ENCODE measurements at places on chromosomes 16 and 17. TPM values are rescaled to one million over a fixed set of nuclear protein-coding genes. Genes with fewer than 3 reads are reported as not detected.

DNA sequence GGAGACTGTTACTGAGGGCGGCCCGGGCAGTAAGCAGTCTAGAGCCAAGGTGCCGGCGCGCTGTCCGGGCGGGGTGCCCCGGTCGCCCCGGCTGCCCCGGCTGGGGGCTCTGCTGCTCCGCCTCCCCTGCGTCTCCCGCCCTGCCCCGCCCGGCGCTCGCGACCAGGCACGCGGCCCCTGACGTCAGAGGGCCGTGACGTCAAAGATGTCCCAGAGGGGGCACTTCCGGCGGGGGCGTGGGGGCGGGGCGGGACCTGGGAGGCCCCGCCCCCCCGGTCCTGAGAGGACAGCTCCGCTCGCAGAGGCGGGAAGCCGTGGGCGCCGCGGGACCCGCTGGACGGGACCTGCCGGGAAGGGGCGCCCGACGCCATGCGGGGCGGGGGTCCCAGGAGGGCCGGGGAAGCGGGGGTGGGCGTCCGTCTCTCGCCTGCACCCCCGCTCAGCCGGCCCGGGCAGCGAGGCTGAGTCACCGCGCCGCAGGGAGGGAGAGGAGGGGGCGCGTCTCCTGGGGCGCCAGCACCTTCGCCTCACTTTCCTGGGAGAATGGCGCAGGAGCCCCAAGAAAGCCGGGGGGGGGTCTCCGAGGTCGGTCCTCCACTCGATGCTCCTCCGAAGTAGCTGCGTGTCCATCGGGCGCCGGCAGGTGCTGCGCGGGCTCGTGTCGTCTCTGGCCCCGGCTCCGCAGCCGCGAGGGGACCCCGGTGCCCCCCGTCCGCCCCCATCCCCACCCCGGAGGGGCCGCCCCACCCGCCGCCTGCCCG, 4.4 kb upstream of the HIC1 start:
- DNase-seq: peak; percentile 80

ZKSCAN2 gene
- 0.86 TPM for polyA plus RNA-seq

GRCh38 chr17:4199818-4200402, 56.9 kb downstream of the CYB5D2 start:
- peak; percentile 22 for DNase-seq

DNA sequence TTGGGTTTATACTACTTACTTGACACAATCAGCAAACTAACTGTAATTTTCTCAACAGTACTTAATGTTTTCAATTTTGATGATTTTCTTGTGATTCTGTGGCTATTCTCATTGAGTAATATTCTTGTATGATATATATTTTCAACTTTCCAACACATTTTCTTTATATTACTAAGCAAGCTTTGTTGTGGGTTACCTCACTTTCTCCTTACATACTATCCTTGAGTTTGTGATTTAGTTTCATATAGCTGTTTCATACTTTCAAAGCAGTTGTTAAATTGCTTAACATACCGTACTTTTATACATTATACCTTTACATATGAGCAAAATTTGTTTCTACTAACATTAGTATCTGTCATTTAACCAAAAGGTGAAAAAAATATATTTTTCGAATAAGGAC, 197.1 kb downstream of the BCAS3 start:
- DNase-seq: no peak

- no peak for DNase-seq
These were observed 452.4 kb upstream of the RBFOX1 start for GRCh38 chr16:6880263-6880662.

SPATA22 gene
- polyA plus RNA-seq: not detected

- no peak for DNase-seq
These were observed 8.8 kb downstream of the CD2BP2 start for GRCh38 chr16:30346286-30346685.

UBB gene
- 3,832 TPM for polyA plus RNA-seq

OR4D1 gene
- 2.3 TPM for polyA plus RNA-seq

GRCh38 chr16:2250652-2251295, 613 bp downstream of the ECI1 start:
- no peak for DNase-seq

- no peak for DNase-seq
These were observed 3.2 kb upstream of the HAP1 start for GRCh38 chr17:41737680-41738023.

- no peak for DNase-seq
These were observed 61.2 kb downstream of the CLEC16A start for GRCh38 chr16:11005611-11005975.

DNA sequence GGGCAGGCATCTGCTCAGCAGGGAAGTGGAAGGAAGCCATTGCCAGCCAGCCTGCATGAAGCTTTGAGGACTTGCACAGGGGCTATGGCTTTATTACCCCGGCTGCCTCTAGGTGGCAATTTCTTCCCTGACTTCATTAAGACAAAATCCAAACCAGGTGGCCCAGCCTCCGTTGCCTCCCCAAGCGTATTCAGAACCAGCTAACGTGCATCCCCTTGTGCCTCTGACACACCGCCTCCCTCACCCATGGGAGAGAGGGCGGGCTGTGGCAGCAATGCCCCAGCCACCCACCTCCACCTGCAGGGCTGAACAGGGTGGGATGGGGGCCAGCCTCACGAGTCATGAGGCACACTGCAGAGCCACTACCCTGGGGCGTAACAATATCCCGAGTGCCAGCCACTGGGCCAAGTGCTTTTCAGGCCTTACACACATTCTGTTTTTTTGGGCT, 6.8 kb downstream of the KIFC3 start:
- peak; percentile 48 for DNase-seq

- DNase-seq: no peak
These were observed 481 bp downstream of the LYRM1 start for GRCh38 chr16:20901068-20901435.

DNA sequence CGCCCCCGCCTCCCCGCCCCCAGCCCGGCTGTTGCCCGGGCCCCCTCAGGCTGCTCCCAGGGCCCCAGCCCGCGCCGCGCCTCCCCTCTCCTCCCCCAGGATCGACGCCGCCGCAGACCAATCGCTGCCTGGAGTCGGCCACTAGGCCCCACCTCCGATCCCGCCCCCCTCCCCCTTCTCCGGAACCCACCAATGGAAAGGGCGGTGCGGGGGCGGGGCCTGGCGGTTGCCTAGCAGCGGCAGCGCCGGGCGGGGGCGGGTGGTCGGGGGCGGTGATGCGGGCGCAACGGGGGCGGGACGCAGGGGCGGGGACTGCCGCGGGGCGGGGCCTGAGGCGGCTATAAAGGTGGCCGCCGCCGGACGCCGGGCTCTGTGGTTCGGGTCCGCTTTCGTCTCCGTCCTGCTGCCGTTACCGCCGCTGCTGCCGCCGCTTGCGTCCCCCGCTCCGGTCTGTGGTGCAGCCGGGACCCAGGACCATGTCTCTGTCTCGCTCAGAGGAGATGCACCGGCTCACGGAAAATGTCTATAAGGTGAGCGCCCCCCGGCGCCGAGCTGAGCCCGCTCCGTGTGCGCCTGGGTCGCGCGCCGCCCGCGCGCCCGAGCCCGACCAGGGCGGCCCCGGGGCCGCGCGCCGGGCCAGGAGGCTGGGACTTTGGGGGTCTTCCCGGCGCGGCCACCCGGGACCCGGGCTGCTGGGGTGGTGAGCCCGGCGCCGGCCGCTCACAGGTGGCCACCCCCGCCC, at the start of gene BAIAP2:
BAIAP2 (plus strand) TSS at position 373 of the 742 bp plus-strand sequence; CDS start at position 477, 104 bp downstream.
- DNase-seq: peak; percentile 90

GRCh38 chr17:62737513-62737912, 70.6 kb downstream of the MARCHF10 start:
- no peak for DNase-seq

B3GNT9 gene
- polyA plus RNA-seq: 0.18 TPM

DNA sequence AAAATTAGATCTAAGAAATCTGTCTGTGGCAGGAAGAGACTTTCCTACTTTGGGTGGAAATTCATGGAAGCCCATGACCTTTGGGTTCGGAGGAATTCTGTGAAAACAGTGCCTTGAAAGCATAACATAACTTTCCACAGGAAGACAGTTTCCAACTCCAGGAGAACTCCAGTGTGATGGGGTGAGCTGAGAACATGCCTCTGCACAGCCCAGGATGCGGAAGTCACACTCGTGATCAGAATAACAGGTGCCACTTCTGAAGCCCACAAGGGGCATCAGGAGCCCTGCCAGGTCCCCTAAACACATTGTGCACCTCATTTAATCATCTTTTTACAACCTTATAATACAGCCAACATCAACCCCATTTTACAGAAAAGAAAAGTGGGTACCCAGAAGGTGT, 9.7 kb downstream of the TVP23A start:
- DNase-seq: no peak

CMTM1 gene
- 3.1 TPM for polyA plus RNA-seq

C1QTNF8 gene
- polyA plus RNA-seq: not detected

All from immature natural killer cell (primary cell).